HT-29 (cell line): ENCODE measurements at places on chromosomes 4 and X.

DNA sequence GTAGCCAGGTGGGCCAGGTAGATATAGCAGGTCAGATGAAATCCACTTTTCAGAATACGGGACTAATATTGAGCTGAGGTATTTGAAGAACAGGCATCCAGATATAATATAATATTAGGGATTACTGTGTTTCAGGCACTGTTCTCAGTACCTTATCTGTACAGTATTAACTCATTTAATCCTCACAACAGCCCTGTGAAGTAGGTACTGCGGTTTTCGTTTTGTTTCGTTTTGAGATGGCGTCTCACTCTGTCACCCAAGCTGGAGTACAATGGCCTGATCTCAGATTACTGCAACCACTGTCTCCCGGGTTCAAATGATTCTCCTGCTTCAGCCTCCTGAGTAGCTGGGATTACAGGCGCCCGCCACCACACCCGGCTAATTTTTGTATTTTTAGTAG is 129.6 kb downstream of the IL1RAPL2 start:
- no peak for DNase-seq

DNA sequence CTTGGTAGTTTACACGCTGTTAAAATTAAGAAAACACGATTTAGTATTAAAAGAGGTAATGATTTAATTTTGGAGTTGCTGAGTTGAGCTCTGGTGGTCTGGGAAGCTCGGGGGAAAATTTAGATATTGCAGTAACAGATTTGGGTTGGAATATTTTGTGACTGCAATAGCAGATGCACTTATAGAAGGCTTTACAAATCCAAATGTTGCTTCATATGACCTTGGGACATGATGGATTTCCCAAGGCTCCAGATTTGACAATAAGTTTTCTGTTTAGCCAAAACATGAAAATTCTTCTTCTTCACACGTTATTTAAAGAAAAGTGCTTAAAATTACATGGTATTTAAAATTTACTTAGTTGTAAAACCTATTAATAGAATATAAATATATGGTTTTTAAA is 302.0 kb downstream of the SPRY1 start:
- no peak for DNase-seq

DNA sequence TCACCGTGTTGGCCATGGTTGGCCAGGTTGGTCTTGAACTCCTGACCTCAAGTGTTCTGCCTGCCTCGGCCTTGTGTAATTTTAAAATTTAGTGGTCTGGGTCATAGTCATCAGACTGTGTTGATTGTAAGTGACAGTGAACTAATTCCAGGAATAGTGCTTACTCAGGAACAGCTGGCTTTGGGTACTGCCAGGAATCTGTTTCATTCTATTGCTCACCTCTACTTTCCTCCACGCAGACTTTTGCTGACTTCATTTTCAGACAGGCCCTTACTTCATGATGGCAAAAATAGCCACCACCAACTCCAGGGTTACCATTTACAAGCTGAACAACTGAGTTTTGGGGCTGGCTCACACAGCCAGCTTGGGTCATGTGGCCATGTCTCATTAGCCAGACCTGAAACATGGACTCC is 54.6 kb downstream of the FNIP2 start:
- DNase-seq, result no peak

GRCh38 chr4:7320206-7320797 is 114.4 kb downstream of the PSAPL1 start:
- no peak for DNase-seq

GRCh38 chr4:174865418-174865985 is 36.5 kb upstream of the GLRA3 start:
- no peak for DNase-seq

DNA sequence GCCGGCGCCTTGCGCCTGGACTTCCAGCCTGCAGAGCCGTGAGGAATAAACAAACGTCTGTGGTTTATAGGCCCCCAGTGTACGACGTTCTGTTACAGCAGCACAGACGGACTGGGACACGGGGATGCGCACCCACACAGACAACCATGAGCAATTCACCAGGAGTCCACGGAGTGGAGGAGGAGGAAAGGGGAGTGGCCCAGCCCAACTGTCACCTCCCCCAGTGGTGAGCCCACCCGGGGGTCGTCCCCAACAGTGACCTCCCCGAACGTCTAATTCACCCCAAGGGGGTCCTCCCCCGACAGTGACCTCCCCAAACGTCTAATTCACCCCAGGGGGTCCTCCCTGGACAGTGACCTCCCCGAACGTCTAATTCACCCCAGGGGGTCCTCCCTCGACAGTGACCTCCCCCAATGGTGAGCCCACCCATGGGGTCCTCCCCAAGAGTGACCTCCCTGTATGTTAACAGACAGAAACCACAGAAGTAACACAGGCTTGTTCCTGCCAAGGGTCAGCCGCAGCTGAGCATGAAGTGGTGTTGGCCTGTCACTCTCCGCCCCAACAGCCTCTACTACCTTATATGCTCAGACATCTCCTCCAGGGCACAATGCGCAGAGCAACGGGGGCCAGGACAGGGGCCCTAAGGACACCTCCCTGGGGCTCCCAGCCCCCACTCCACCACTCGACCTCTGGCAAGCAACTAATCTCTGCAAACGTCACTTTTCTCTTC is 6.2 kb downstream of the GAK start:
- no peak for DNase-seq

GRCh38 chr4:102620697-102621497 is 119.7 kb downstream of the NFKB1 start:
- peak; percentile 91 for DNase-seq

GRCh38 chr4:102533904-102534303 is 32.7 kb downstream of the NFKB1 start:
- peak; percentile 29 for DNase-seq

DNA sequence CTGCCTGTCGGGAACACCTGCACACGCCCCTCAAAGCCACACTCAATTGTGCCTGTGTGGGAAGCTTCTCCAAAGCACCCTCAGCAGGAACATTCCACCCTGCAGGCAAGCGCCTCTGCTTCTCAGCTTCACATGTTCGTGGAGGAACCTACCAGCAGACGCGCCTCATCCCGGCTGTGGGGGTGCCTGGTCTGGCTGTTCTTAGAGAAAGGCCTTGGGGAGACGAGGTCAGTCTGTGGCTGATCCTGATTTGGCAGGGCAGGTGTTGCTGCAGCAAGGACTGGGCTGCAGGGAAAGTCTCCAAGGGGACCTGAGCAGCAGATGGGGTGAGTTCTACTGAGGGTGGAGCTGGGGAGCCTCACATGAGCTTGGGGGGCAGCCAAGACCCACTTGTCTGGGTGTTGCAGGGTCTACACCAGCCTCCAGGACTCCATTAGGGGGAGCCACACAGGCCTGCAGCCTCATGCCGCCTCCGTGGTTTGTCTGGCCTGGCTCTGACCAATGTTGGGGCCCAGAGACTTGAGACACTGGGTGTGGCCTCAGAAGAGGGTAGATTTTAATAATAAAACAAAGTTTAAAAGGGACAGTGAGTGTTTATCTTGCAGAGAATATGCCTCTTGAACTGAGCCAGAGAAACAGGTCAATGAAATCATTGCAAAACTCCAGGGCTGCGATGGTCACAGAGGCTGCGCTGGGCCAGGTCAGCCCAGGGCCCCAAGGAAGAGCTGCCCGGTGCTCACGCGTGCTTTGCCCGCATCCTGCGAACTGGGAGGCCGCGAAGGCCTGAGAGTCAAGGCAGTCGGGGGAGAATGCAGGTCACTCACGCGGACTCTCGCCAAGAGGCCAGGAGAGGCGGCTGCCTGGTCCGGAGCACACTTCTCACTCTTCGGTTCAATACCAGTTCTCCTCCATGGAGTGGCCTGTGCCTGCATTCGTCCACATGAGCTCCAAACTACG is 21.1 kb downstream of the RNF212 start:
- no peak for DNase-seq

DNA sequence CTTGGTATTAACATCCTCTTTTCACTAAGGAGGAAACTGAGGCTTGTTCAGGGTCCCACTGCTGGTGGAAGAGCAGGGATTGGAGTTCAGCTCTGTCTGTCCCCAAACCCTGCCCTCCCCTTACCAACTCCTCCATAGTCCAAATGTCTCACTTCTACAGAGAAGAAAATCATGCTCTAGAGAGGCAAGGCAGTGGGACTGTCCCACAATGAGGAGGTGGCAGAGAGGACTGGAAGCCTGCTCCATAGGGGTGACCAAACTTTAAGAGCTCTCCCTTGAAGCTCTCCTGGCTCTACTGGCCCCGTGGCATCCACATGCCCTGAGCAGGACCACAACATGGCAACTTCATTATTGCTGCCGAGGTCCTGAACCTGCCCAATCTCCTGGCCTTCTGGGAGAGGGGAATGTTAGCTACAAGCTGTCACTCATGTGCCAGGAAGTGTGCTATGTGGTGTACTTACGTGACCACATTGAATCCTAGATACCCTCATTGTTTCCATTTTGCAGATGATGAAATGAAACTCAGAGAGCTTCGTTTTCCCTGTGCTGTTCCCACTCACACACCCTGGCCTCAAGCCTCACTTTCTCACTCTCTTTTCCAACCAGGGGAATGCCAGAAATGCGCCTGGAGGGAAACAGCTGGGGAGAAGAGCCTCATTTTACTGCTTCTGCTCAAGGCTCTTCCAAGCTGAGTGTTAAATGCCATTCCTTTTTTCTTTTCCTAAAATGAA is 71.5 kb downstream of the ANAPC4 start:
- DNase-seq, result no peak

DNA sequence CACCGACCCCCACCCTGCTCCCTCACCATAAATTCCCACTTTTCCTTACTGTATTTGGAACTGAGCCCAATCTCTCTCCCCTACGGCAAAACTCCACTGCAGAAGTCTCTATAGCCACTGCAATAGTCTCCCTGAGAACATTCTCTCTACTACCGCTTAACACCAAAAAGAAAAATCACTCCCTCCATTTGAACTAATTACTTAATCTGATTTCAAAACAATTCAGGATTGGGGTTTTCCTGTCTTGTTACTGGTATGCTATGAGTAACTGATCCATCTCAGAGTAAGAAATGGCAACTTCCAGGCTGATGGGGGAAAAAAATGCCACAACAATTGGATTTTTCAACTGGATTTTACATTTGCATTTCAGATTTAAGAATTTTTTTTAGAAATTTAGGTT is 5.8 kb downstream of the PAPSS1 start:
- DNase-seq, result no peak

DNA sequence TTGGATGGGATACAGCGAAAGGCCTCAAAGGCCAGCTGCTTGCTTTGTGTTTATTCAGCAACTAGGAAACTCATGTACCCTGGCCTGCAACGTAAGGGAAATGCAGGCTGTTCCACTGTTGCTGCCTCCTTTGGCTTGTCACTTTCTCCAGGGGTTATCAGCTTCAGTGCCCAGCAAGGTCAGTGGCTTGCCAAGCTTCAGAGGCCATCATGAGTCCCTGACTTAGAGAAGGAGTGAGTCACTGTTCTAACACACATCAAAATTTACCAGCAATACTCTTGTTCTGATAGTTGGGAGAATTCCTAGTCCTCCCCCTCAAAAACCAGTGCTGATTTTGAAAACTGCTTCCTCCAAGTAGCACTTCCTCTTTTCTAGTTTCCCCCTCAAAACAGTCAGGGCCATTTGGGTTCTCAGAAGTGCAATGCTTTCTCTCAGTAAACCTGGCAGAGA is 250.8 kb downstream of the ARHGAP24 start:
- no peak for DNase-seq

DNA sequence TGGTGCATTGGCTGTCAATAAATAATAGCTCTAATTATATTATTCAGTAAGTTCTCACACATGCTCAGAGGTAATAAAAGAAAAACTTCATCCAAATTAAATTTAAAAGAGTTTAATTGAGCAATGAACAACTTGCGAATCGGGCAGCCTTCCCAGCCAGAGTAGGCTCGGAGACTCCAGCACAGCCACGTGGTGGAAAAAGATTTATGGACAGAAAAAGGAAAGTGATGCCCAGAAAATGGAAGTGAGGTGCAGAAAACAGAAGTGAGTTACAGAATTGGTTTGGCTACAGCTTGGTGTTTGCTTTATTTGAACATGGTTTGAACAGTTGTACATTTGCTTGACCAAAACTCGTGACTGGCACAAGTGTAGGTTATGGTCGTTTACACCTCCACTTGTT is 13.6 kb upstream of the BOD1L1 start:
- DNase-seq, result no peak

DNA sequence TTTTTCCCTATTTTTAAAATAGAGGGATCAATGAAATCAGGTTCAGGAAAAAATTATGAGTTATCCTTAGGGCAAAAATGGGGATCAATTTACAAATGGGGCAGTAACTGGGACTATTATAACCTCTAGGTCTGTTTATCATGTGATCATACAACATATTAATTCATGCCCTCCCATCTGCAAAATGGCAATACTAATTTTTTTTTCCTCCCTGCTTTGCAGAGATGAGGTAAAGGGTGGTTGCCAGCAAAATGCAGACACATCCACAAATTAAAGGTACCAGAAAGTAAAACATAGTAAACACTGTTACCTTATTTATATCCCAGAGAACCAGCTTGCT is 467 bp downstream of the HSD17B11 start:
- peak; percentile 70 for DNase-seq

- no peak for DNase-seq
Observed at GRCh38 chrX:101385795-101386541, at the start of gene BTK. Gene BTK, minus strand, starts transcription at chrX:101386191. Its CDS starts 10,907 bp downstream, at chrX:101375284.

DNA sequence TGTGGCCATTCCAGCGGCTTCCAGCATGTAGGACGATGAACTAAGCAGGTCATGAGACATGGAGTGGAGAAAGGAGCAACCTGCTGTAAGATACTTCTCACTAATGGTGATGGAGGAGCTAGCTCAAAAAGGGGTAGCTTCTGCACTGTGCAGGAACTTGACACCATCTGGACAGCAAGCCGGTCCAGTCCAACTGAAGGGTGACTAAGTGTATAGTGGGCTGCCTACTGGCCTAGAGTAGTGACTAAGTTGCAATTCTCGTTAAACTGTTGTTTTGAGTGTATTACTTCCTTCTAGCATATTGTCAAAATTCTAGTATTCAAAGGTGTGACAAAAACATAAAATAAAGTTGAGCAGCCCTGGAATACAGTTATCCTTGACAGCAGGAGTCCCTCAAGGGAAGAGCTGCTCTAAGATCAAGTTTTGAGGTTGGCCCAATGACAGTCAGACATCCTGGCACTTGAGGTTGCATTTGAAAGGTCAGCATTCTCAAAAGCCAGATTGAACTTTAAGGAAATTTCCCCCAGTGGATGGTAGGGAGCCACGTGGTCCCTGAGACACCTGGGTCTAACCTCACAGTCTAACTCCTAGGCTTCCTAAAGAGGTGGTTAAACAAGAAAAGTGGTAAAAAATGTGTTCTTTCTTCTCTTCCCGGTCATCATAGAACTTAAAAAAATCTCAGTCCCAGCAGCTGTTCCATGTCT is 8.0 kb downstream of the CETN2 start:
- DNase-seq, result no peak

- no peak for DNase-seq
Observed at GRCh38 chr4:112519689-112520597, 4.0 kb upstream of the NEUROG2 start.

GRCh38 chr4:70868778-70869177 is 29.1 kb upstream of the GRSF1 start:
- DNase-seq, result no peak

GRCh38 chrX:119273420-119274192 is 37.5 kb downstream of the PGRMC1 start:
- no peak for DNase-seq
